ENCODE measurements at places on chromosomes 4 and X. TPM values are rescaled to one million over a fixed set of nuclear protein-coding genes. Genes with fewer than 3 reads are reported as not detected.

DNA sequence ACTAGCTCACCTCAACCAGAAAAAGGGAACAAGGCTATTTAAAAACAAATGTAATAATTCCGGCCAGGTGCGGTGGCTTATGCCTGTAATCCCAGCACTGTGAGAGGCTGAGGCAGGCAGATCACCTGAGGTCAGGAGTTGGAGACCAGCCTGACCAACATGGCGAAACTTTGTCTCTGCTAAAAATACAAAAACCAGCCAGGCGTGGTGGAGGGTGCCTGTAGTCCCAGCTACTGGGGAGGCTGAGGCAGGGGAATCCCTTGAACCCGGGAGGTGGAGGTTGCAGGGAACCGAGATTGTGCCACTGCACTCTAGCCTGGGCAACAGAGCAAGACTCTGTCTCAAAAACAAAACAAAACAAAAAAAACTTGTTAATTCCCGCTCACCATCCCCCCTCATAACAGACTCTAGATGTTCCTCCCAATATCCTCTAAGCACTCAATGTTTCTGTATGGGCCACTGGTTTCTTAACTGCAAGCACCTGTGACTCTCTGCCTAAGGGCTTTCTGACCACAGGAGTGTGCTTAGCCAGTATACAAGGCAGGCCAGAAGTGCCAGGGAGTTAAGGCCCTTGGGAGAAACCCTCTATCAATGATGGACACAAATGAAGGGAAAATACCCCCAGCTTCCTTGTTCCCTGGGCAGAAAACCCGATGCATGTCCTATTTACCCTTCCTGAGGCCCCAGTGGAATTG, 21.0 kb upstream of the THOC2 start:
- no peak for DNase-seq

GRCh38 chrX:2325076-2325784, 175.5 kb downstream of the DHRSX start:
- peak; percentile 22 for DNase-seq

GRCh38 chrX:7242613-7243012, 94.7 kb upstream of the PUDP start:
- no peak for DNase-seq

- DNase-seq = no peak
Observed at GRCh38 chrX:36927712-36928111, 80.5 kb upstream of the FAM47C start.

DNA sequence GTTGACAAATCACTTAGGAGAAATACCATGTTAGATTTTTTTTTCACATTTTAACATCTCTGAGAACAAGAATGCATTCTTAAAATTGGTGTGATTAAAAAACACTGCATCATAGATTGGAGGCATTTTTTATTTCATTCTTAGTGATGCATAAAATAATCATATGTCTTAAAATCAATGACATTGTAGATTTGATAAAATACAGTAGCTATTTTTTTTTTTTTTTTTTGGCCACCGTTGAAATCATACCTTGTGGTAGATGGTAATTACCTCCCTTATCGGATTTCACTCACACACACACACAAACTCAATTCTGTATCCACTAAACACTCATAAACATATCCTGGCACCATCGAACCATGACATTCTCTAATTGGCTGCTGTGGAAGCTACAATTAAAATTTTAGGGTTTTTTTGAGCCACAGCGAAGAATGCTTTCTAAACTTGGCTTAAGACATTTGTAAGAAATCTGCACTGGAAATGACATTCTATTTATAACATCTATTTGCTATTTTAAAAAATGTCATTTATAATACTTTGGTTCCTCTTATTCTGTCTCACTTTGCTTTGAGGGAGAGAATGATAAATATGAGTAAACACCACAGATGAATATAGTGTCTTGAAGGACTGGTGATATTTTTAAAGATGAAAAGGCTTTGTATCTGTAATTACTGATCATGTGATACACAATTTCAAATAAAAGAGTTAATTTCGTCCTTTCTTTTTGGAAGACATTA, 60.1 kb downstream of the CCSER1 start:
- DNase-seq = no peak

- no peak for DNase-seq
Observed at GRCh38 chr4:119190354-119190753, 22.2 kb upstream of the USP53 start.

DNA sequence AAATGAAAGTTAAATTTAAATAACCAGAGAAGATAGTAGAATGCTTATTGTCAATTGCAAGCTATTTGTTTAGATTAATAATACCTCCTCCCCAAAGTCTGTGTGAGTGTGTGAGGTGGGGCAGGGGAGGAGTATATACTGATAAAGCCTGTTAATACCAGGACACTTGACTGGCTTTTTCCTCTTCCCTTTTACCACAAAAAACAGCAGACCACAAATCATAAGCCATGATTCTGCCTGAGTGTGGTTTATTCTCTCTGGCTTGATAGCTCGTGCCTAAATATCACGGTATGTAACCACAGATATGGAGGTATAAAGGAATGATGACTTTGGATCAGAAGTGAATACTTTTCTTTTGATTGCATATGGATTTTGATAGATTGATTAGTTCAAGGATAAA, 21.9 kb upstream of the SCRG1 start:
- no peak for DNase-seq

- DNase-seq = no peak
Observed at GRCh38 chr4:1047106-1047975, 35.9 kb downstream of the FGFRL1 start.

GRCh38 chr4:81844717-81845116, 373.0 kb upstream of the RASGEF1B start:
- DNase-seq = peak; percentile 58

The AKAP17A gene
- 74.5 TPM for total RNA-seq

The HUWE1 gene
- total RNA-seq = 444 TPM

All from CD8-positive, alpha-beta memory T cell (primary cell).